ENCODE measurements at places on chromosomes 13 and 19. TPM values are rescaled to one million over a fixed set of nuclear protein-coding genes. Genes with fewer than 3 reads are reported as not detected.

Gene LCP1
- 2.2 TPM for total RNA-seq

Gene SIGLECL1
- not detected for total RNA-seq

Gene FOSB
- 12.6 TPM for total RNA-seq

Gene MEDAG
- not detected for total RNA-seq

Gene GNG7
- 11.3 TPM for total RNA-seq

Gene CATSPERD
- total RNA-seq = not detected

Gene FREM2
- total RNA-seq = 0.05 TPM

Gene GRIK5
- 1.7 TPM for total RNA-seq

Gene METTL21C
- total RNA-seq = not detected

Gene SPC24
- total RNA-seq = 33.9 TPM

Gene MAST1
- 28.9 TPM for total RNA-seq

Gene FUT1
- total RNA-seq = 14.1 TPM

Gene CTXN1
- 56.0 TPM for total RNA-seq

Gene SMARCA4
- 116 TPM for total RNA-seq

Gene MYO16
- total RNA-seq = 0.07 TPM

Gene UPK1A
- 0.69 TPM for total RNA-seq

Gene NUFIP1
- 12.2 TPM for total RNA-seq

Gene FAM216B
- not detected for total RNA-seq

Gene ANGPTL4
- total RNA-seq = 54.8 TPM

Gene PRTN3
- total RNA-seq = 2.7 TPM

Gene SCEL
- total RNA-seq = 0.07 TPM

Gene CARM1
- 103 TPM for total RNA-seq

Gene ZNF430
- 8.4 TPM for total RNA-seq

Gene KLK10
- 33.6 TPM for total RNA-seq

Gene S1PR5
- total RNA-seq = 4.4 TPM

Gene PSG5
- total RNA-seq = not detected

Gene C5AR1
- total RNA-seq = 6.5 TPM

Gene U2AF1L4
- total RNA-seq = 15.6 TPM

Measured in HCT116 (cell line).